ENCODE measurements at places on chromosomes 7 and 10. TPM values are rescaled to one million over a fixed set of nuclear protein-coding genes. Genes with fewer than 3 reads are reported as not detected.

DNA sequence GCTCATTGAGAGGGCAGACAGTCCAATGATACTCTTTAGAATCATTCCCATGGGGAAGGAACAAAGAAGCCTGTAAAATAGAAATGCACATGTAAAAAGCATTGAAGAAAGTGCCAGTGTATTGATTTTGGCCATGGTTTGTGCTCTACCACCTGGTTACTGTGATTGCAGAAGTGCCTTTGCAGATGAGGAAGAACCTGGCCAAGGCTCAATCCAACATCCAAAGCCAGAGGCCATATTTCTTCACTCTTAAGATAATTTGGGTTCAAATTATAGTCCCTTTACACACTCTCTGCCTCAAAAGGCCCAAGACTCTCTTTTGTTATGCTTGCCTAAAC lies 122.1 kb downstream of the EGFR start:
- no peak overlapping the region for H3K4me3 ChIP-seq
- peaks cover 9% of the 10 kb centered on the region for H3K4me1 ChIP-seq
- no peak overlapping the region for H3K27ac ChIP-seq
- H3K36me3 ChIP-seq = no peaks in the 10 kb centered on the region
- no peaks in the 10 kb centered on the region for H3K27me3 ChIP-seq
- no peak for DNase-seq

DNA sequence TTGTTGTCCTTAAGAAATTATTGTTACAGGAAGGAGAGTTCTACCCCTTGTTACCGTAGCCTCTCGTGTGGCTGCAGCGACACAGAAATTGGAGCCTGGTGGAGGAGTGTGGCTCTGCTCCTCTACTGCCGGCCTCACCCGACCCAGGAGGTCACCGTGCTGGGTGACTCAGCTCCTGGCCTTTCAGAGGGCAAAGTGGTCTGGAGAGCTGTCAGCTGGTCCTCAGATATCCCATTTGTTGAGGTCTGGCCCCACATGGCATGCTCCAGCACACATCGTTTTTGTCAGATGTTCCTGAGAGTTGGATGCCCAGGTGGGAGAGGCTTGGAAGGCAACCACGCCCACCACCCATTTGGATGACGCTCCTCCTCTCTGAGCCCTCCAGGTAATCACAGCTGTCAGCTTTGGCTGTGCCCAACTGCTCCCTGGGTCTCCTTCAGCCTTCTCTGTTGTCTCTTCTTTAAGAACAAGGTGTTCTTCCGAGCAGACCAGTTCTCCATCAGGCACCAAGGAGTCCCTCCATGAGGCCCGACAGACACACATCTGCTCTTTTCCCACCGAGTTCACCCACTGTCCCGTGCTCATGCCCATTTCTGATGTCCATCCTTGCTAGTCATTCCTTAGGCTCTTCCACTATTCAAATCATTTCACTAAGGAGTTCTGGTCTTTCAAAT lies 80.3 kb downstream of the RAMP3 start:
- no peaks in the 10 kb centered on the region for H3K4me1 ChIP-seq
- H3K4me3 ChIP-seq = no peak overlapping the region
- no peak overlapping the region for H3K27ac ChIP-seq
- no peaks in the 10 kb centered on the region for H3K36me3 ChIP-seq
- H3K27me3 ChIP-seq = peaks cover 10% of the 10 kb centered on the region
- no peak for DNase-seq

The KLF14 gene
- total RNA-seq = not detected

The IFIT1B gene
- not detected for total RNA-seq

Data from neural crest cell (in vitro differentiated cells).